ENCODE measurements at places on chromosomes 5 and 9. TPM values are rescaled to one million over a fixed set of nuclear protein-coding genes. Genes with fewer than 3 reads are reported as not detected.

The TLE4 gene
- total RNA-seq = 41.9 TPM

The CA9 gene
- not detected for total RNA-seq

The ENC1 gene
- 119 TPM for total RNA-seq

The PTPRD gene
- 51.9 TPM for total RNA-seq

Data from vein endothelial cell (primary cell).